HepG2 (cell line): ENCODE measurements at places on chromosomes 6 and 20.

GRCh38 chr6:158826819-158827501 is 7.8 kb upstream of the EZR start:
- DNase-seq, result no peak

GRCh38 chr6:140427842-140428241 is 1053.4 kb upstream of the CITED2 start:
- DNase-seq, result peak; percentile 20

DNA sequence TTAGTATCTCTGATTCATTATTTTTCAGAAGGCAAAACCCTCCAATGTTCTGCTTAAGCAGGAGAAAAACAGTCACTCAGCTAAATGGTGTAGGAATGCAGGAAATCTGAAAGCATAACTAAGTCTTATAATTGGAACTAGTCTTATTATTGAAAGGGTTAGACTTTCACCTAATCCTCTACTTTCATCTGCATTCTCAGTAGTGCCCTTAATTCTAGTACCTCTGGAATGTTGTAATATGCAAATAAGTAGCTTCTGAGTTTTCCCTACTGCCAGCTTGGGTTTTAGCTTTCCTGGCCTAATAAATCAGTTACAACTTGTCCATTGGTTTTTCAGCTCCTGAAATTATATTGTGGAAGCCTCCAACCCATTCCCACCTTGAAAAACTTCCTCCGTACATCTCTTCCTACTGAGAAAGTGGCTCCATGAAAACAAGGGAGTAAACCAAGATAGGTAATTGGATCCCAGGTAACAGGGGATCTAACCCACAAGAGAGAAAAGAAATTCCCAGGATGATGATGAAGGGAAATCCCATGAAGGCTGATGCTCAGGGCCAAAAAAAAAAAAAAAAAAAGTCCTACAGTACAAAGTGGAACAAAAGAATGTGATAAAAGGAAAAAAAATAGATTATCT is 147.0 kb downstream of the TBC1D32 start:
- DNase-seq, result no peak

GRCh38 chr6:106026748-106027715 is 59.1 kb upstream of the PRDM1 start:
- no peak for DNase-seq

DNA sequence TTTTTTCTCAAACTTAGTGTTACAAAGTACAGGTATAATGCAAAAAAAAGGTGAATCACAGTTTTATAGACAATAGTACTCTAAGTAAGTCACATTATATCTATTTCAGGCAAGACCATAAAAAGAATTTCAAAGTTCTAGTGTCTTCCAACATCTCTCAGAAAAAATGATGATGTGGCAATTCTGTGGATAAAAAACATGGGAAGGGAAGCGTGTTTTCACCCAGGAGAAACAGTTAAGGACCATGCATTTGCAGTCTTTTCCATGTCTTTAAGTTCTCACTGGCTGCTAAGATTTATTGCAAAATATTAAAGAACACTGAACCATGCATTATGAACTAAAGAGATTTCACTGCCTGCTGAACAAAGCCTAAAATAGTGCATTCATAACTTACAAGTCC is 1.8 kb downstream of the SSR1 start:
- DNase-seq, result no peak

- DNase-seq, result no peak
Measured at GRCh38 chr6:163539101-163539762, 124.7 kb downstream of the QKI start.

DNA sequence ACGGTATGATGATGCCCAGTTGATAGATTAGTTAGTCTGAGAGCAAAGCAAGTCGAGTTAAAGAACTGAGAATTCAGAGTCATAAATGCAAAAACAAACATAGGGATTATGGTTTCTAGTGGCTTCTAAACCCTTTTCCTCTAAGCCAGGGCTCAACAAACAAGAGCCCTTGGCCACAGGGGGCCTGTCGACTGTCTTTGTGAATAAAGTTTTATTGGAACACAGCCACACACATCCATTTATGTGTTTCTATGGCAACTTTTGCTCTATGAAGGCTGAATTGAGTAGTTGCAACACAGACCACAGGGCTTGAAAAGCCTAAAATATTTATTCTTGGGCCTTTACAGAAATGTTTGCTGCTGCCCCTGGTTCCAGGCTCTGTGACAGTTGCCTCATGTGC is 76.2 kb downstream of the SLC24A3 start:
- DNase-seq, result no peak

GRCh38 chr6:39896701-39897100 is 37.6 kb downstream of the MOCS1 start:
- no peak for DNase-seq

GRCh38 chr6:155158030-155158843 is 105.6 kb upstream of the CLDN20 start:
- DNase-seq, result no peak

GRCh38 chr6:25061289-25061936 is 125.7 kb upstream of the RIPOR2 start:
- DNase-seq, result no peak

GRCh38 chr6:125123468-125124048 is 30.0 kb upstream of the TPD52L1 start:
- no peak for DNase-seq

DNA sequence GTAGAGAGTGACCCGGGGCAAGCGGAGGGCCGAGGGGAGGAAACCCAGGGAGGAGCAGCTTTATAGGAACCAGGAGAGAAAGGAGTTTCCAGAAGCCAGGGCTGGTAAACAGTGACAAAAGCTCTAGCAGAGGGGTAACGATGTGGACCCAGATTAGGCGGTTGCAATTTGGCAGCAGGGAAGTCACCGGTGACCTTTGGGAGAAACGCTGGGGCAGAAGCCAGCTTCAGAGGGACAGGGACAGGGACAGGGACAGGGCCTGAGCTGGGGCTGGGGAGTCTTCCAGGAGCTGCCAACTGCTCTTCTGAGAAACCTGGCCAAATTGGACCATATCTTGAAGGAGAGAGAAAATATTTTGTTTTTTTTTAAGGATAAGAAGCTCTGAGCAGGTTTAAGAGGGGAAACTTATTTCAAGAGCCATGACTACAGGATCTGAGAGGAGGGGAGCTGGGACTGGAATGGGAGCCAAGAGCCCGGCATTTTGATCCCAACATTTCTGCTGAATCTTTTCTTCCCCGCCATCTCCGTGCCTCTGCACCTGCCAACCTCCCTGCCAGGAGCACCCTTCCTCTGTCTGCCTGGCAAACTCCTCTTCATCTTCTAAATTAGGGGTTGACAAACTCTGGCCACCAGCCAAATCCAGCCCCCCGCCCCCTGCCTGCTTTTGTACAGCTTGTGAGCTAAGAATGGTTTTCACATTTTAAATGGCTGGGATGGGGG is 22.6 kb upstream of the PREX1 start:
- no peak for DNase-seq

DNA sequence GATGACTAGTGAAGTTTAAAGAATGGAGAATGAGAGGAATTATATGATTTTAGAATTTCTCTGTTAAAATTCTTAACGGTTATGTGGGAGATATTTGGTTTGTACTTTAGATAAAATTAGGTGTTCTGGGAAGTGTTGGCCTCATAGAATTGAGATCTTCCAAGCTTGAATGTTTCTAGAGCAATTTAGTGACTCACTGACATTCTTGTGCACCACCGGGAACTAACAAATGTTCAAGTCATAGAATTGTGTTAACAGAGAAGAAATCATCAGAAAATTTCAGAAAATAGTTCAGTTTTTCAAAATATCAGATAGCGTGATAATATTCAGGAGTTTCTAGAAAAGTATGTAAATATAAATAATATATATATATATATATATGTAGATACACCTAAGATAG is 67.9 kb upstream of the BMP5 start:
- DNase-seq, result no peak

DNA sequence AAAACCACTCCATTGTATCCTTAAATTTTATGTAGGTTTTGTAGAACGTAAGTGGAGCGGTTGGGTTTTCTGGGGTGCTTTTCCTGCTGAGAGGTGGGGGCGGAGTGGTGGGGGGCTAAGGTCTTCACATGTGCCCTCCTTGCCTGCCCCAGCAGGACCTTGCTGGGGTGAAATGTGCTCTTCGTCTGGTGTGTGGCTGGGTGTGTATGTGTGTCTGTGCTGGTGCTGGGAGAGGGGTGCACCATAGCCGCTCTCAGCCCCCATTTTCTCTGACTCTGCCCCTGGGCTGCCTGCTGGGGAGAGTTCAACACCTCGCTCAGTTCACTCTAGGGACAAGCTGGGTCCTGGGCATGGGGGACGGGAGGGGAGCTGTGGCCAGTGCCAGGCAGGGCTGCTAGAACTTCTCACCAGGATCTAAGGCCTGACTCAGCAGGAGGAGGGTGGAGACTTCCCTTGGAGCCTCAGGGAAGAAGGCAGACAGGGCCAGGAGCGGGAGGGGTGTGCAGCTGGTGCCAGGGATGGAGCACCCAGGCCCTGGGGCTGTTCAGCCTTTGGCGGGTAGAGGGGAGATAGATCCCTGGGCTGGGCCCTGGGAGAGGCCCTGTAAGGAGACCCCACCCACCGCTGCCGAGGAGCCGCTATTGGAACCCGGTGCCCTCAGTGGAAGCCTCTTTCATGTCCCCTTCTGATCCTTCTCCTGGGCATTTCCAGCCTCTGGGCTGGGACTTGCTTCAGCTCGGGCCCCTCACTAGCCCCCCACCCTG is 4.8 kb downstream of the SOX18 start:
- no peak for DNase-seq

DNA sequence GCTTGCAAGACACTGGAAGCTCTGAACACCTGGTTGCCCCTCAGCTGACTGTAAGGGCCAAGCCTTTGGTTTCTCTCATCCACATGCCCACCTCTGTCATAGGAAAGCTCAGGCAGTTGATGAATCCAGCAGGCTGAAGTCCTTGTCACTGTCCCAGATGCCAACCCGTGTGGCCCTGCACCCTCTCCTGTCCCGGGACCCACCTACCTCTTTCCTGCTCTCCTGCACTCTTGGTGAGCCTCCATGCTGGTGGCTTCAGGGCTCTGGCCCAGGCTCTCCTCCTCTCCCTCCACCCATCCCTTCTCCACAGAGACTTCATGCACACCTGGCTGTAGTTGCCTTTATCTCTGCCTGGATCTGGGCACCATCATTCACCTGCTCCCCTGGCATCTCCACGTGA is 4.0 kb upstream of the GID8 start:
- no peak for DNase-seq

DNA sequence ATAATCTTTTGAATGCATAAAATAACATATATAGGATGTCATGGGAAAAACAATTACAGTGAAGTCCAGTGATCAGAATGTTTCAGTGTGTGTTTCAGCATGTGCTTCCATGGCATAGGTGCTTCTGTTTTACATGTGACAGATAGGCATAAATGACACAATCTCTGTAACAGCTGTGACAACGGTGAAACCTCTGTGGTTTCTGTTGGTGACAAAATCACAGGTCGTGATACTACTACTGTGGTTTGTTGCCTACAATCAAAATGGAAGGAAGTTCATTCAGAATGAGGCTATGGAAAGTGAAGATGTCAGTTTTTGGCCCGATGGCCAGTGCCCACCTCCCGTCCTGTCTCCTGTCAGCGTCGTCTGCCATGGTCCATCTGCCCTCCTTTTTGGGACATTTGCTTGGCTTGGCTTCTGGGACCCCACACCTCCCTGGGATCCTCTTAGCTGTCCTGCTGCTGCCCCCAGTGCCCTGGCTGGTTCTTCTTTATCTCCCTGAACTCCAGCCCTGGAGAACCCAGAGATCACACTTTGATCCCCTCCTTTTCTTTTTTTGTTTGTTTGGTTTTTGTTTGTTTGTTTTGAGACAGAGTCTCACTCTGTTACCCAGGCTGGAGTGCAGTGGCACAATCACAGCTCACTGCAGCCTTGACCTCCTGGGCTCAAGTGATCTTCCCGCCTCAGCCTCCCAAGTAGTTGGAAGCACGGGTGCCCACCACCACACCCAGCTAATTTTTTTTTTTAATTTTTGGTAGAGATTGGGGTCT is 79.3 kb upstream of the NAA20 start:
- DNase-seq, result no peak

GRCh38 chr20:3932681-3933080 is 43.5 kb downstream of the PANK2 start:
- no peak for DNase-seq

DNA sequence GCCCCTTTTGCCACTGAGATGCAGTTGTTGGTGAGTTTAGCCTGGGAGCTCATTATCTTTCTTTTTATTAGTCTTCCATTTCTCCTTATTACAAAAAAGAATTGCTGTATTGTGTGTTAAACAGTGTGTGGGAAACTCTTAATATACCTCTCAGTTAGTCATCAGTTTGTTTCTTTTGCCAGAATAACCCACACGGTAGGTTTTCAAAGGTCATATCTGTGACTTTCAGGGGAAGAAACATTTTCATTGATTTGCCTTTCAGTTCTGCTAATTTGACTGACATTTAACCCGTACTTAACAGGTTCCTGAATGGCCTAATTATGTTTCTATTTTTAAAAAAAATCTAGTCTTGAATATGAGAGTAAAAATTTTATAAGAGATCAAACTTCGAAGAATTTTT is 145.3 kb downstream of the KHDC1L start:
- no peak for DNase-seq

DNA sequence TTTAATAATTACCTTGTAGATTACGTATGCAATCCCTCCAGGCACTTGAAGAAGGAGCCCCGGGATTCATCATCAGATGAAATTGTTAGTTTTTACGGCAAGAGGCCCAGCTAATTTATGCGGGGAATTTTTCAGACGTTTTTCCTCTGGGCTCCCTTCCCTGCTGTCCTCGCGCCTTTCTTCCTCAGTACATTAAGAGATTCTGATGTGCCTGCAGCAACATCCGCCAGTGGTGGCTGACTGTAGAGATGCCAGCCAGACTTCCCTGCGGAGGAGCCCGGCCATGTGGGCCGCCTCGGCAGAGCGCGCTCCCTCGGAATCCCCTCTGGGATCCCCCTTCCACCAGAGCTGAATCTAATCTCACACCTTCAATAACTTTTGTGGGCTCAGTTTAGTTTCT is 46.4 kb upstream of the POU3F2 start:
- no peak for DNase-seq

DNA sequence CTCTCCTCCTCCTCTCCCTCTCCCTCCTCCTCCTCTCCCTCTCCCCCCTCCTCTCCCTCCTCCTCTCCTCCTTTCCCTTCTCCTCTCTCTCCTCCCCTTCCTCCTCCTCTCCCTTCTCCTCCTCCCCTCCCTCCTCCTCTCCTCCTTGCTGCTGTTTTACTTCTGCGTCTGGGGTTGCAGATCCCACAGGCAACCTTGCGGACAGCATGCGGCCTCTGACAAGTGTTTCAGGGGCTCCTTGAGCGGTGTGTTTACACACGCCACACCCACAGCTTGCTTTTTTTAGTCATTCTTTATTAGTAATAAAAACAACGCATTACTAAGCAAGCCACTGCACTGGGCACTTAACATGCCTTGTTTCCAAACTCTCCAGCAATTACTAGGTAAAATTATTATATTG is 81.9 kb downstream of the TFAP2C start:
- DNase-seq, result no peak
